ENCODE measurements at places on chromosomes 11 and 22.

GRCh38 chr11:34833602-34834001 lies 82.6 kb downstream of the APIP start:
- H3K36me3 ChIP-seq: no peaks in the 10 kb centered on the region
- H3K27me3 ChIP-seq: peaks cover 9% of the 10 kb centered on the region
- H3K4me1 ChIP-seq: no peaks in the 10 kb centered on the region
- no peak overlapping the region for H3K27ac ChIP-seq
- no peak overlapping the region for H3K4me3 ChIP-seq
- no peak for DNase-seq

- no peak overlapping the region for H3K27ac ChIP-seq
- peaks cover 3% of the 10 kb centered on the region for H3K27me3 ChIP-seq
- no peaks in the 10 kb centered on the region for H3K4me1 ChIP-seq
- no peak overlapping the region for H3K4me3 ChIP-seq
- H3K36me3 ChIP-seq: no peaks in the 10 kb centered on the region
- no peak for DNase-seq
Measured at GRCh38 chr11:83835423-83835822, 549.3 kb upstream of the CCDC90B start.

GRCh38 chr22:50542416-50542927 lies 3.2 kb upstream of the KLHDC7B start:
- H3K4me3 ChIP-seq: no peak overlapping the region
- H3K4me1 ChIP-seq: peaks cover 21% of the 10 kb centered on the region
- peaks cover 13% of the 10 kb centered on the region for H3K27me3 ChIP-seq
- DNase-seq: no peak
- H3K36me3 ChIP-seq: no peaks in the 10 kb centered on the region

- H3K27me3 ChIP-seq: peaks cover 11% of the 10 kb centered on the region
- no peaks in the 10 kb centered on the region for H3K36me3 ChIP-seq
- DNase-seq: no peak
- H3K4me3 ChIP-seq: no peak overlapping the region
Measured at GRCh38 chr22:30891443-30891755, 77.2 kb downstream of the MORC2 start.

GRCh38 chr22:42990131-42990838 lies 24.7 kb downstream of the PACSIN2 start:
- DNase-seq: no peak
- H3K4me3 ChIP-seq: no peak overlapping the region
- H3K36me3 ChIP-seq: peaks cover 15% of the 10 kb centered on the region
- no peak overlapping the region for H3K27ac ChIP-seq
